ENCODE measurements at places on chromosomes 4 and X.

- DNase-seq = no peak
These were observed 389.2 kb downstream of the ADAM29 start for GRCh38 chr4:175307326-175307725.

DNA sequence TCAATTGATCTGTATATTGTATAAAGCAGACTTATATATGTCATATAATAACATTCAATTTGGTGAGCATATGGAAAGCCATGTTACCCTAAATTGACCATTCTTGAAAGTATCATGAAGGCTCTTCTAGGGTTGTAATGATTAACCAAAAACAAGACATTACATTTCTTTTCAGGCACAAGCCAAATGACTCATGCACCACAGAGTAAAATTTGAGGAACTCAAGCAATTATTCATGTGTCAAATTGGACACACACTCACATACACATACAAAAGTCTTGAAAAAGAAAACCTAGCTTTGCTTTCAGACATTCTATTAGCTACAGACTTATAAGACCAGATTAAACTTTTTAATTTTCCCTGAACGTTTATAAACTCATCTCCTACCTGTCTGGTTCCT, 146.5 kb upstream of the PCDH18 start:
- DNase-seq = no peak

GRCh38 chrX:78098108-78098507, 5.9 kb upstream of the PGK1 start:
- DNase-seq = no peak

- no peak for DNase-seq
These were observed 26.7 kb upstream of the PDE5A start for GRCh38 chr4:119655111-119655837.

DNA sequence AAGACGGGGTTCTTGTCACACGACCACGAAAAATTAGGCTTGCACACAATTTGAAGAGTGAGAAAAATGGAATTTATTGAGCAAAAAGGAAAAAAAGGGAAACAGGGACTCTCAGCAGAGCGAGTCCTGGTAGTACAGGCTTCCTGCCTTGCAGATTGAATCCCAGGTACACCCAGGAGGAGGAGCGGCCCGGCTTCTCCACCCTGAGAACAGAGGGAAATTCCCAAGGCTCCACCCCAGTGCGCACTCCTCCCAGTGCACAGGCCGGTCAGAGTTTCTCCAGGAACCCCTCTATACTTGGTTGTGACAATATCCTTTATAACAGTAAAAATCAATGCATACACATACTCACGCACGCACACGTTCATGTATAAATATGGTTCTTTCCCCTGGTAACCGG, 22.0 kb downstream of the SLC4A4 start:
- DNase-seq = no peak

DNA sequence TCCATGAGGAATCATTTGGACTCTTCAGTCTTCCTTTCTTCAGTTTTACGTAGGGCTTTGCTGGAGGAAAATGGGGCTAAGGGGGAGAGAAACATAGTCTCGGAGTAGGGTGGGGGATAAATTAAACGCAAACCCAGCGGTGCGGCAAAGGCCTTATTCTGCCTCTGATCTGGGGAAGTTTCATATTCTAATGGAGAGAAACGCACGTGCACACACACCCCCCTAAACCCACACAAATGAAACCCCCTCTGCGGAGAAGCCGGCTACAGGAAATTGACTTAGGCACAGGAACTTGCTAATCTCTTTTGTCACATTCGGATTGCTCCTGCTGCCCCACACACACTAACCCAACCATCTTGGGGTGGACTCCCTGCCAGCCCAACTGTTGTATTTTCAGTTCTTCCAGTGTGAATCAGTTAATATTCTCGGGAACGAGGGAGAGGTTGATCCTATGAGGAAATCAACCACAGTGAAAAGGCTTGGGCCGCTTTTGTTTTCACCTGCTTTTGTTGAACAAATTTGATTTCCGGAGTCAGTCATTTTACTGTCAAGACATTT, at the start of gene RHOH:
Gene RHOH (plus strand): TSS at position 308 of the 558 bp plus-strand sequence. CDS start 46,356 bp downstream, outside the sequence.
- DNase-seq = peak; percentile 90

DNA sequence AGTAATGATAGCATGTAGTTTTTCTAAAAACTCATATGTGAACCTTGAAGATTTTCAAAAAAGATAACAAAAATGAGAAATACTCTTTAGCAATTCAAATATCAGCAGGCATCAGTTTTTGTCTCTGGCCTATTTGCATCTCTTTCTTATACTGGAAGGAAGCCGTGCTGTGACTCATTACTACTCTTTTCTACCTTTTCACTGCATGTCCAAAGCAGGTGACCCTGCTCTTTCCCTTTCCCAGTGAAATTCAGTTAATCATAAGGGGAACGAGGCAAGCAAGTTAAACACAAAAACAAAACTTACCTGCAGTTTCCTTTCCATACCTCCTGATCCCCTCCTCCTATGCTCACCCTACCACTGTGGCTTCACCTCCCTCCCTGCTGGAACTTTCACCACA, 9.3 kb downstream of the SPATA4 start:
- no peak for DNase-seq

GRCh38 chr4:89308161-89308500, 531 bp upstream of the GPRIN3 start:
- peak; percentile 42 for DNase-seq

DNA sequence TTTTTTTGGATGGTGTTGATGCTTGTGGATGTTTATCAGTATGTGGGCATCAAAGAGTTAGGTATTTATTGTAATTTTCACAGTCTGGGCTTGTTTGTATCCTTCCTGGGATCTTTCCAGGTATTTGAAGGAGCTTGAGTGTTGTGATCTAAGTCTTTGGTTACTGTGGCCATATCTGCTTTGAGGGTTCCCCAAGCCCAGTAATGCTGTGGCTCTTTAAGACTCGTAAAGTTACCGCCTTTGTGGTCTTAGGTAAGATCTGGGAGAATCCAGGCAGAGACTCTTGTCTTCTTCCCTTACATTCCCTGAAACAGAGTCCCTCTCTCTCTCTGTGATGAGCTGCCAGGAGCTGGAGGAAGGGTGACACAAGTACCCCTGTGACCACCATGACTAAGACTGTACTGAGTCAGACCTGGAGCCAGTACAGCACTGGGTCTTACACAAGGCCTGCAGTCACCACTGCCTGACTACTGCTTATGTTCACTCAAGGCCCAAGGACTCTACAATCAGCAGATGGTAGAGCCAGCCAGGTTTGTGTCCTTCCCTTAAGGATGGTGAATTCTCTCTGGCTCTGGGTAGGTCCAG, 62.2 kb downstream of the FMR1NB start:
- DNase-seq = no peak

DNA sequence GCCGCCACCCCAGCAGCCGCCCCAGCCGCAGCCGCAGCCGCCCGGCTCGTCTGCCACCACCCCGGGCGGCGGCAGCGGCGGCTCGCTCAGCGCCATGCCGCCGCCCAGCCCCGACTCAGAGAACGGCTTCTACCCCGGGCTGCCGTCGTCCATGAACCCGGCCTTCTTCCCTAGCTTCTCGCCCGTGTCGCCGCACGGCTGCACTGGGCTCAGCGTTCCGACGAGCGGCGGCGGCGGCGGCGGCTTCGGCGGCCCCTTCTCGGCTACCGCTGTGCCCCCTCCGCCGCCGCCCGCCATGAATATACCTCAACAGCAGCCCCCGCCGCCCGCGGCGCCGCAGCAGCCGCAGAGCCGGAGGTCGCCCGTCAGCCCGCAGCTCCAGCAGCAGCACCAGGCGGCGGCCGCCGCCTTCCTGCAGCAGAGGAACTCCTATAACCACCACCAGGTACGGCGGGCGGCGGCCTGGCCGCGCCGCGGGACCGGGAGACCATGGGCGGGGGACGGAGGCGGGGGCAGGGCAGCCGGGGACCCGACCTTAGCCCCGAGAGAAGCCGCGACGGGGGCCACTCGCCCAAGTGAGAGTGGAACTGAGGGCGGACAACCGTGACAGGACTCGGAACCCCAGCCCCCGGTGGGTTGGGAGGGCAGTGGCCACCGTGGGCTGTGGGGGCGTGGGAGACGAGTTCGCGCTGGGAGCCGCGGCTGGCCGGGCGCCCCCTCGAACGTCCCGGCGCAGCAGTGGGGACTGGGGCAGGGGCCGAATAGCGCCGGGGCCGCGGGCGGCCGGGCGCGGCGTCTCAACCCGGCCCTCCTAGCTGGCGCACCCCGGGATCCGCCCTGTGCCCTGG, 1.8 kb downstream of the CPEB2 start:
- DNase-seq = peak; percentile 57

- DNase-seq = no peak
These were observed 708.7 kb downstream of the TECRL start for GRCh38 chr4:63700569-63700968.

DNA sequence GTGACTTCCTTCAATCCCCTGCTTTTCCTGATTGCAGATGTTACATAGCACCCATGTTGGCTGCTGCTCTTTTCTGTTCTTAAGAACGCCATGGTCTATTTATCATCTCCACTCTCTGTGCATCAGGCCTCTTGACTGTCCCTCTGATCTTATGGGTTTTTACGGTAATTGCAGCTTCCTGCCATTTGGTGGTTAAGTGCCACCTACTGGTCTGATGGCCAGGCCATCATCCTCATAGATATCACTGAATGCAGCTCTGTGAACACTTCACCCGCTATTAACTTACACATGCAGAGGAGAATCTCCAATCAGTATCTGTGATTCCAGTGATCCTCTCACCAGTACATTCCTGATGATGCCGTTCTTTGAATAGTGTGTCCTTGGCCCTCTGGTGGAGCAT, 382.4 kb downstream of the TRAM1L1 start:
- no peak for DNase-seq

DNA sequence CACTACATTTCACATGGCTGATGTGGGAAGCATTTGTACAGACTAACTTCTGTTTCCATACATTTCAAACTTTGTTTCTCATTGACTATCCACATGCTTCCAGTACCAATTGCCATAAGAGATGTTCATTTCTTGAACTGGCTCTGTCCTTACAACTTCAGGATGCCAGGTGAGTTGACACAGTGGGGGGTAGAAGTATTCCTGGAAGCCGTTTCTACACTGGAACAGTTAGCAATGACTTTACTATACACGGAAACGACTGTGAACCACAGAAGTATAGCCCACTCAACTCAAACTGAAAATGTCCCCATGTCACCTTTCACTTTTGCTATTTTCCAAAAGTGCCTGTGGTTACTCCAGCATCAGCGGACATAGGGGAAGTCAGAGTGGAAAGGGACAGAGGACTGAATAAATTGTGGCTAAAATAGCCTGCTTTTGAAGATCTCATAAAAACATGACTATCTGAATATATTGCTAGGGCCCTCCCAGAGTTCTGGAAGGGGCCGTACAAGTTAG, 38.0 kb upstream of the DSPP start:
- no peak for DNase-seq

- DNase-seq = no peak
These were observed 342.3 kb upstream of the GRID2 start for GRCh38 chr4:91961504-91961903.

DNA sequence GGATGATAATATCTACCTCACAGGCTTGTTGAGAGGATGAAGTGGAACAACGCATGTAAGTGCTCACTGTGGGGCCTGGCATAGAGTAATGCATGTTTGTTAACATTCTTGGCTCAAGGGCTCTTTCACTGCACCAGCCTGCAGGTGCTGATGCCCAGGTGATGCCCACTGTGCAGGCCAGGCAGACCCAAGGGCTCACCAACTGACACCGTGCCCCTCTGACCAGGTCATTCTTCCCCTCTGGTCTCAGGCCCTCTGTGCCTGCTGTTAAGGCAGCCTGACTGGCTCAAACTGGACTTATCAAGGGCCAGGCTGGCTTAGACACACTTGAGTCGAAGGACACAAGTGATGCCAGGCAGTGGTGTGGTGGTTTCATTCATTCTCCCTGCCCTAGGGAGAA, 90.5 kb downstream of the PJA1 start:
- DNase-seq = no peak

DNA sequence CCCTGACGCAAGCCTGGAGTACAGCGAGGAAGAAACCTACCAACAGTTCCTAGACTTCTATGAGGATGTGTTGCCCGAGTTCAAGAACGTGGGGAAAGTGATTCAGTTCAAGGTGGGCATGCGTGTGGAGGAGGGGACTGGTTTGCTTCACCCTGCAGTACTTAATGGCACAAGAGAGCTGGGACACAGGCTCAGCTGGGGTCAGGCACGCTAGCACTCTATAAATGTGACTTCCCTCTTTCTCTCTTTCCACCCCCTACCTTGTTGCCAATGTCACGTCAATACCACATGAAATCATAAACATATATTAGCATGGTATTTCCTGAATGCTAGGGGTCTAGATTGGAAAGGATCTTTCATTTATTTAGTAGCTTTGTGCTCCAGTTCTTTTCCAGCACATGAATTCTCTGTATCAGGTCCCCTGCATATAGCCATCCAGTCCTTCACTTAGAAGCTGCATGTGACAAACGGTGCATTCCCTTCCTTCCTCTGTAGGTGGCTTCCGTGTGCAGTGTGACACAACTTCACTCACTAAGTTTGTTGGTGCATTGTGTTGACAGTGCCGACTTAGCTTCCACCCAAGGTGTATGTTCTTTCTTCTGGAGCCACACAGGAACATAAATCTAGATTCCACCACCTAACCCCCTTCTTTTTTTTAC, 25.6 kb downstream of the ZRSR2 start:
- peak; percentile 35 for DNase-seq

- DNase-seq = no peak
These were observed 29.6 kb downstream of the TRIM2 start for GRCh38 chr4:153233761-153234371.

- no peak for DNase-seq
These were observed 307.0 kb upstream of the CPEB2 start for GRCh38 chr4:14695095-14695845.

DNA sequence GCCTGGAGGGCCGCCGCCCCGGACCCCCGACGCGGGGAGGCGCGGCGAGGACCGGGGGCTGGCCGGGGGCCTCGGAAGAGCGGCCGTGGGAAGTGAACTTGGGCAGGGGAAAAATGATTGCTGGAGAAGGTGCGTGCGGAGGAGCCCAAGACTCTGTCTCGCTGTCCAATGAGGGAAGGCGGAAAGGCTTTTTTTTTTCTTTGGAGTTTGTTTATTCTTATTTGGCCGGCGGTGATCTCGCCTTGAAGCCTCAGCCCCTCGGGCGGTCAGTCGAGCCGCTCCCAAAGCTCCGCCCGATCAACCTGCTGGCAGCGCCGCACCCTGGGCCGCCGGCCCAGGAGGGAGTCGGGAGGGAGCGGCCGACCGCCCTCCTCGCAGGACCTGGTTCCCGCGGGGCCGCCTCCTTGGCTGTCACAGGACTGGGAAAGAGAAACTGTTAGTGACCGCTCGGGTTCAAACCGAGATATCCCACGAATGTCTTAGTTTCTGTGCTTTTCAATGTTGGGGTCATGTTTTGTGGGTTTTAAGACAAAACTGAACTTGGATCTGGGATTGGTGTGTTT, 2.5 kb downstream of the CPEB2 start:
- peak; percentile 29 for DNase-seq

- no peak for DNase-seq
These were observed 164.3 kb downstream of the RAPGEF2 start for GRCh38 chr4:159266981-159267868.

- DNase-seq = no peak
These were observed 11.6 kb downstream of the IL15 start for GRCh38 chr4:141647966-141648365.

DNA sequence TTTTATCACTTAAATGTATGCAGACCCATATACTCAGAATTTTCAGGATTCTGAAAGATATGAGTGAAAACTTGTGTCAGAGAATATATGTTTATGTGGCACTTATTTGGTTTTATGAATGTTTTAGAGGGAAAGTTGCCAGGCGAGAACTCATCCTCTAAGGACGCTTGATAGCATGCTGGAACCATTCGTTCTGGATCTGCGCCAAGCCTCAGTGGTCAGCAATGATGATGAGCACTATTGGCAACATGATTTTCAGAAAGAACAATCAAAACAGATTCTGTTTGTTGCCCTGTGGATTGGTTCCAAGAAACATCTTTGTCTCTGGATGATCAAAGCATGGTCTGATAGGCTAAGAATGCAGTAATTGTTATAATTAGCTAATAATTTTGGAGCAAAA, 32.1 kb upstream of the RAPGEF2 start:
- DNase-seq = no peak

Measured in CD4-positive, alpha-beta T cell treated with Interleukin-21 for 1 hour (primary cell).